ENCODE measurements at places on chromosomes 16 and 17.

DNA sequence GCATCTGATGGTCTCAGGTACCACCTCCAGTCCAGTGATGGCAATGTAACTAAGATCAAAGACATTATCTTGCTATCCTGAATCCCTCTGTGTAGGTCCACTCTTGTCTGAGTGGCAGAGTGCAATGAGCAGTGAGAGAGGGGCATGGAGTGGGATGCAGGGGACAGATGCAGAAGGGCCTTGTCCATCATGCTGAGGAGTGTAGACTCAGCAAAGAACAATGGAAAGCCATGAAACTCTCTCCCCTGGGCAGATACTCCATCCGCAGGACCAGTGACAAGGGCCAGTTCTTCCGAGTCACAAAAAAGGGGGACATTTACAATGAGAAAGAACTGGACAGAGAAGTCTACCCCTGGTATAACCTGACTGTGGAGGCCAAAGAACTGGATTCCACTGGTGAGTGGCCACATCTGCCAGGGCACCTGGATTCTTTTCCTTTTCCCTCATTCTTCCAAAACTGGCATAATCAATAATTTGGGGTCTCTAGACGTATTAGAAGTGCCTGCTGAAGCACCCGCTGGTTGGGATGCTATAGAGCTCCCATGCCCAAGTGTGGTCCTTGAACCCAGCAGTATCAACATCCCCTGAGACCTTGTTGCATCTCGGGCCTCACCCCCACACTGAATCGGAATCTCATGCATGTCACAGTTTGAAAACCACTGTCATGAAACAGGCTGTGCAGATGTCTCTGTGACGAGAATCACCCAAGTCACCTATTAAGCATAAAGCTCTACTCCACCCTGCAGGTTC is 29.5 kb downstream of the CDH5 start:
- DNase-seq: no peak

DNA sequence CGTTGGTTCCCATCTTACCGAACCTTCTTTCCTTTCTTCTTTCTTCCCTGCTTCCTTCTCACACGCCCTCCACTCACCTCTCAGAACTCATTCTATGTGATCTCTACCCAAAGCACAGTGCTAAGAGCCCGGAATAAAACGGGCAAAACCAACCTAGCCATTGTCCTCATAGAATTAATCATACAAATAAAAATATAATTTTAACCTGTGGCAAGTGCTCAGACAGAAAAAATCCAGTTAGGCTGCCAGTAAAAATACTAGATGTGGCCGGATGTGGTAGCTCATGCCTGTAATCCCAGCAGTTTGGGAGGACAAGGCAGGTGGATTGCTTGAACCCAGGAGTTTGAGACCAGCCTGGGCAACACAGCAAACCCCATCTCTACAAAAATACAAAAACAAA is 27.0 kb downstream of the BMERB1 start:
- no peak for DNase-seq

DNA sequence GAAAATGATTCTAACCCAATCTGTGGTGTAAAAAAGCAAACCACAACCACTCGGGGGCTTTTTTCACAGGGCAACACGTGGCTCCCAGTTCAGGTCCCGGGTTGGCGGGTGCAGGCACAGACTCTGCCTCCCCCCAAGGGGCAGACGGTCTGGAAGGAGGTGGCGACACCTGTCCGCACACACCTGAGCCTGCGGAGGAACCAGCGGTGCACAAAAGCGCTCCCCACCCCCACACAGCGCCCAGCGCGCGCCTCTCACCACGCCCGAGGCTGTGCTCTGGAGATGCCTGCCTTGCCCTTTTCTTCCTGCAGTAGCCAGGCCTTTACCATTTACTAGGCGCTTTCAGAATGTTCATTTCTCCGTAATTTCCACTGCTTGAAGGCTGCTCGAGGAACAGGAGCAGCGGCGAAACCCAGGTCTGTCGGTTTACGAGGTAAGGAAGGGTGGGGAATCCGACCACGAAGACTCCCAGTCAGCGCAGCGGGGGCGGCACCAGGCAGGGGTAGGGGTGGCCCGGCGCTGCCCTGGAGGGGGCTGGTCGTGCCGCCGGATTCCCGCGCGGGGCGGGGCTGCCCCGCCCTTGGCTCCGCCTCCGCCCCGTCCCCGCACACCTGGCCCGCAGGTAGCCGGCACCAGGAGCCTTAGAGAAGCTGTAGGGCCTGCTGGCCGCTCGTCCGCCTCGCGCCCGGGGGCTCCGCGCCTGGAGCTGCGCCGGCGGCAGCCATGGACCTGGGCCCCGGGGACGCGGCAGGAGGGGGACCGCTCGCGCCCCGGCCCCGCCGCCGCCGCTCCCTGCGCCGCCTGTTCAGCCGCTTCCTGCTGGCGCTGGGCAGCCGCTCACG is at the start of gene USP43:
Gene USP43, plus strand, starts transcription at position 608 of the 842 bp plus-strand sequence. Its CDS starts 116 bp downstream, at position 724.
- DNase-seq: no peak

DNA sequence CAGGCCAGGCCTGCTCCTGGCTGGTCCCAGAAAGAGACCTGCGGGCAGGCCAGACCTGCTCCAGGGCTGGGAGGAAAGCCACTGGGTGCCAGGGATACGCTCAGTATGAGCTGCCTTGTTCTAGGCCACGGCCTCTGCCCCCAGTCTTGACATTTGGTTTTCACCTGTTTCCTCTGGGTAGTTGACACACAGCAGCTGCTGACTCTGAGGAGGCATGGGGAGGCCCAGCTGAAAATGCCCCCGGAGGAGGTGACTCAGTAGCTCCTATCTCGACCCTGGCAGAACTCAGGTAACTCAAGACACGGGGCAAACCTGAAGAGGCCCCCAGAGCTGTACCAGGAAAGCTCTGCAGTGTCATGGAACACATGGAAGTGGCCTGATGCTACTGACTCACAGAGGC is 13.9 kb upstream of the ADGRG1 start:
- no peak for DNase-seq

DNA sequence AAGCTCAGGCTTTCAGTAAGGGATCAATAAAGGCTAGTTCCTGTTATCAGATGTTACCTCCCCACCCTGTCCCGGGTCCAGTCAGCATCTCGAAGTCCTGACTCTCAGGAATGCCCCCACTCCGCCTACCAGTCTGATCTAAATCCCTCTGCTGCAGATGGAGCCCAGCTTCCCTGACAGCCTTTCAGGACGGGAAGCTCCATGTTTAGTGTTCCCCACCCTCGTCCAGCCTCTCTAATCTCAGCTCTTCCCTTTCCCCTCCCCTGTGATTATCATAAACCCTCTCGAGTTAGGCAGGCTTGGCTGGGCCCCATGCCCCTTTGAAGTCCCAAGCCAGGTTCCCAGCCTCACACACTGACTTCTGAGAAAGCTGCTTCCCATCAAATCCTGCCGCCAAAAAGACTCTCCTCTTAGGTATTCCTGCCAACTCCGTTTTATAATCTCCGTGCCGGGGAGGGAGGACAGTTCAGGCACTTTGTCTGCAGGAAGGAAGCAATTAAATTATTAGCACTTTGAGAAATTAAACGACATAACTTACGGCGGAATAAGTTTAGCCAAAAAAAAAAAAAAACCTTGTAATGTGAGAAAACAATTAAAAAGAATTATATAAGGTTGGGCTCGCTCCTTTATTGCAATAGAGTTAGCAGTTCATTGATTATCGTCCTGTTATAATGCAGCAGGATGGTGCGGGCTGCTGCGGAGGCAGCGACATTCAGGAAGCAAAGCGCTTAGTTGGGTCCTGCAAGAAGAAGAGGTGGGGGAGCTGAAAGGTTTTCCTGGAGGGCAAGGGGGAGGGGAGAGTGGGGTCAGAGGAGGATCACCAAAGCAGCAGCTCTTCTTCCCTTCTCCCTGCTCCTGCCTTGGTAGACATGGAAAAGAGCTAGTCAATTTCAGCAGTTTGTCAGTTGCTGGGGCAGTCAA is 16.8 kb upstream of the ETV4 start:
- DNase-seq: no peak

GRCh38 chr17:79465681-79466025 is 145.2 kb downstream of the RBFOX3 start:
- DNase-seq: no peak

- no peak for DNase-seq
These were observed 92.3 kb downstream of the C16orf78 start for GRCh38 chr16:49465661-49466528.

- DNase-seq: no peak
These were observed 53.4 kb downstream of the BRIP1 start for GRCh38 chr17:61809816-61810392.

GRCh38 chr17:63966646-63967264 is 6.0 kb downstream of the SCN4A start:
- DNase-seq: no peak

DNA sequence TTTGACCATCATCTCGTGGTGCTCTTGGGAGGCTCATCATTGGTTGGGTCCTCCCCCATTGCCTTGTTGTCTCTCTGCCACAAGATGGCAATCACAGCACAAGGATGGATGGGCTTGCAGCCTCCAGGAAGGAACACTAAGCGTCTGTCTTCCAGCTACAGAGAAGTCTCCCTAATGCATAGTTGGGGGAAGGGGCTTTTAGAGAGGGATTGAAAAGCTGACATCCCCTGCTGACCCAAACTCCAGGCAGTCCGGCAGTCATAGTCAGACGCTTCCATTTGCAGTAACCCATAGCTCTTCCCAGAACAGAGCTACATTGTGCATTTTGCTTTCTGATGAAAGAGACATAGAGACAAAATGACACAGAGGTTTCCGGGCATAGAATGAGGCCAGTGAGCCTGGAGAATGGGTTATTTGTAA is 111.4 kb downstream of the UTP18 start:
- DNase-seq: peak; percentile 56

GRCh38 chr17:5557990-5558389 is 26.3 kb downstream of the NLRP1 start:
- no peak for DNase-seq

DNA sequence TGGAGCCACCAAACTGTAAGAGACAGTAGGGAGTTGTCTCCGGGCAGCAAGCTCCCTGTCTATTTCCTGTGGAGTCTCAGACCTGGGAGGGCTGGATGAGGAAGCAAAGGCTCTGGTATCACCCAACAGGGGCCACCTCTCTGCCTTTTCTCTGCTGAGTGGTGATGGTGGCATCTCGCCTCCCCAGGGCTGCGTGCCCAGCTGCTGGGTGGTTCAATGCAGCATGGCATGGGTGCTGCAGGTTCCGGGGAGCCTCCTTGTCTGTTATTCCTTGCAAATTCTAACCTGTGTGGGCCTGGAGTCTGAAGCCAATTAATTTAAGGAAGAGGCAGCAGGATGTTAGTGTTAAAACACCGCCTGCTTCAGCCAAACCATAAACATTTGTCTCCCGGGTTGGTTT is 78.2 kb downstream of the CCDC182 start:
- DNase-seq: no peak

- no peak for DNase-seq
These were observed 313.2 kb upstream of the KCNJ16 start for GRCh38 chr17:69761767-69762321.

DNA sequence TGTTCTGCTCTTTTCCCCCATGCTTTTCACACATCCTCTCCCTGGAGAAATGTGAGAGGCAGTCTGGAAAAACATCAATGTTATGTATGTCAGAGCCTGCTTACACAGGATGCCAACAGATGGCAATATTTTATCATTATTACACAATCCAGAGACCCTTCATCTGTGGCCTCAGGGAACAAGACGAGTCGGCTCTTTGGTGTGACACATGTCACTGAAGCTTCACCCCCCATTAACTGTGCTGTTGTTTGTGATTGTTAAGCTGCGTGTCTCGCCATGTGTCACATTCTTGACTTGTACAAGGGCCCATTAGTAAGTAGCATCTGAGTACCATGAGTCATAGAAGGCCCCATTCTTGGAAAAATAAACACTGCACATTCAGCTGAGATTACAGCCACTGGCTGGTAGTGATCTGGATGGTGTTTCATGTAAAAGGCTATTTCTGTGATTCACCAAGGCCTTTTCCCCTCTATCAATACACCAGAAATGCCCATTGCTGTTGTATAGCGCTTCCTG is 682.1 kb upstream of the SOX9 start:
- DNase-seq: peak; percentile 93

GRCh38 chr16:5668553-5668952 is 571.0 kb upstream of the EEF2KMT start:
- DNase-seq: no peak

DNA sequence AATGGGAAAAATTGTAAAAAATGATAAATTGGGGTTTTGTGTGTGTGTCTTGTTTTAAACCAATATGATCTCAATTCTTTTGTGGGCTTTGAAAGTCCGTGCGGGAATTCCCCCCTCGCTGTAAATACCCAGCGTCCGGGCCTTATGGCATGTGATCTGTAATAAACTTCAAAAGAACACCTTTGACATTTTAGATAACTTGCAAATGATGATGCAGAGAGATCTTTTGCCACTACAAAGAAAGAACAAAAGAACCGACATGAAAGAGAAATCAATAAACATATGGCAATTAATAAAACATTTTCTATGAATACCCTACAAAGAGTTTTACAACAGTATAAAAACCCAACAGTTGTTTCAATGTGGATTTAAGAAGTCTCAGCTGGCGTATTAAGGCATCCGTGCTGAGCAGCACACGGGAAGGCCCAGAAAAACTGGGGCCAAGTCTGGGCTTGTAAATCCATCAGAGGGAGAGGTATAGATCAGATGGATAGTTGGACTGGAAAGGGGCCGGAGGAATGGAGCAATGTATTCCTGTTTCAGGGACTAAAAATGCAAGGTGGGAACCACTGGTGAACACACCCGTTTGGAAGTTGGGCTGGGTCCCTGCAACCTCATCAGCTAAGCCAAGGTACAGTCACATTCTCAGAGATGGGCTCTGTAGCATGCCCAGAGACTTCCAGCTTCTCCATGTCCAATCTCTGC is 115.2 kb downstream of the IRX5 start:
- no peak for DNase-seq

GRCh38 chr17:40329839-40330794 is 21.1 kb downstream of the RARA start:
- DNase-seq: peak; percentile 40

DNA sequence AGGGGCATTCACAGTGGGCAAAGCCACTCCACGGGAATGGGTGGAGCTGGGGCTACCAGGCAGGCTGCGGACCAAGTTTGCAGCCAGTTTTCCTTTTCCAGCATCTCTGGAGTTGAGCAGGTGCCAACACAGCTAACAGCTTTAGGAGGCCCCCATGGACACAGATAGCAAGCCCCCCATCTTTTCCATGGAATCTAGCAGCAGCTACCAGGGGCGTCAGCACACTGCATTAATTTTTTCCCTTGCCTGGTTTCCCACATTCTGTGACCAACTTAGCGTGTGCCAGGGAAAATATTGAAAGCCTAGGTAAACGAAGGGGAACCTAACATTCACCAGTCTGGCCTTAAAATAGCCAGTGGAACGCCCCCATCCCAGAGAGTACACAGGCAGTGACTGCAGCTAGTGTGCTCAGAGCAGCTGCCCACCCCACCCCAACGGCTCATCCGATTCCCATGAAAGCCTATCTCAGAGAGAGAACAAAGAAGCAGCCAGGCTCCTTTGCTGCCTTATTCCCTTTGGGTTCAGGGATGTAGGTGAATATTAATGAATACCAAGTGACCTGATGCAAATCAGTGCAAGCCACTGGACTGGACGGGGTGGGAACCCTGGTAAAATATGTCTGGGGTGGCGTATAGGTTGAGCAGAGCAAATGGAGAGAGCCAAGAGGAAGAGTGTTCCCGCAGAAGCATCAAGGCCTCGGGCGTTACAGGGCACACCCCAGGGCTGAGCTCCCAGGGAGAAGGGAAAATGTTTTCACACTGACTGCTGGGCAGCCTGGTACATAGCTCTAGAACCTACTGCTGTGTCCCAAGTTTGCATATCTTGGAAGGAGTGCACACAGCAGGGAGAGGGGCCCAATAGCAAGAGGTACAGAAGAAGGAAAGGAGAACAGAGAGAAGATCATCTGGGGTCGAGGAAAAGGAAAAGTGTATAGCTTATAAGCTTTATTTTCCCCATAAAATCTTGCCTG is 73.9 kb upstream of the SOX9 start:
- no peak for DNase-seq
